ENCODE measurements at places on chromosomes 11 and 22.

- no peak for DNase-seq
Measured at GRCh38 chr11:107282195-107282594, 175.4 kb downstream of the CWF19L2 start.

DNA sequence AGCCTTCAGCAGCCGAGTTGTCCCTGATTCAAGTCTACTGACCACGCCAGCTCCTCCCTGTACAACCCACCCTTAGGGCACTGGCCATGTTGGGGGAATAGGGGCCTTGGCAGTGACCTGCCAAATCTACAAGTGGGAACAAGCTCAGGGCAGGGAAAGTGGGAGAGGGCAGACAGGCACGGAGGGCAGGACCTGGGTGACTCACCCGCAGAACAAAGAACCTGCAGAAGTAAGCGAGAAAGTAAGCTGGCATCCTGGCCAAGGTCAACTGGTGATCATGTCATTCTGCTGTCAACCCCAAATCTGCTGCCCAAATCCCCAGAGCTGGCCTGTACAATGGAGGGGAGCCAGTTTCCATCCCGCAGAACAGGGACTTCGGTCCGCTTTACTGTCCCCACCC is 7.9 kb upstream of the SCGB1A1 start:
- DNase-seq: no peak

- no peak for DNase-seq
Measured at GRCh38 chr11:46778416-46778815, 59.4 kb downstream of the F2 start.

DNA sequence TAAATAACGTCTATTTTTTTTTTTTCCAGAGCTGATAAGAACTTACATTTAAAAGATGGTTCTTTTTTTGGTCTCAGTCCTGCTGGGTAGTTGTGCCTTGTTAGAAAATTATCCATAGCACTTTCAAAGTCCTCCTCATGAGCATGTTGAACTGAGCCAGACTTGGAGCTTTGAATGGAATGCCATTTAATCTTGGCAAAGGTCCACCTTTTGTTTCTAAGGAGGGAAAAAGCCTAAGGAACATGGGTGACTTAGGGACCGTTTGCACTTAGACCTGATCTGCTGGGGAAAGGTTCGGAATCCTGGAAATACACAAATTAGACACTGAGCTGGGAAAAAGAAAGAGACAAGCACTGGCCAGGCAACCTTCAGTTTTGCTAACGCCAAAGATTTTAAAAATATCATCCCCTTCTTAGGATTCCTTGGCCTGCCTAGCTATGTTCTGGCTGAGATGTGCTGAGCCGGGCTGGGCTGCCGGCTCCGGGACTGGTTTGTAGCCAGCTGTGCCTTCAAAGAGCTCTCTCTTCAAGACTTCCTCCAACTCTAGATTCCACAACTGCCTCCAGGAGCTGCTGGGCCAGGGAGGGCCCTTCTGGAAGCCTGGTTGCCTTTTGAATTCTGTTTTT is 67.4 kb downstream of the ENDOD1 start:
- peak; percentile 62 for DNase-seq

DNA sequence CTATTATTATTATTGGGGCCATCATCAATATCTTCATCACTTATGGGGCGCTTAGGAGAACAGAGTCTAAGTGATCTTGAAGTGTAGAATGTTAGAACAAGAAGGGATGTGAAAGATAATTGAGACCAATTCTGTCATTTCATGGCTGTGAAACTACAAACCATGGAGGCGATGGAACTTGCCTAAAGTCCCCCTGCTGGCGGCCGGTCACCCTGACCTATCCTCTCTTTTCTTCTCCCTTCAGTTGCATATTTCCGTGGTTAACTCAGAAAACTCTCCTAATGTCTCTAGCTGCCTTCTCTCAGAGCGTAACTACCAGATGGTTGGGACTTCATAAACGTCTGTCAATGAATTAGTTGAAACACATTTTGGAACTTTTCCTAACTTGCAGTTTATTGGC is 6.6 kb upstream of the OR4B1 start:
- DNase-seq: no peak

GRCh38 chr22:30878516-30879414 is 89.8 kb downstream of the MORC2 start:
- no peak for DNase-seq

DNA sequence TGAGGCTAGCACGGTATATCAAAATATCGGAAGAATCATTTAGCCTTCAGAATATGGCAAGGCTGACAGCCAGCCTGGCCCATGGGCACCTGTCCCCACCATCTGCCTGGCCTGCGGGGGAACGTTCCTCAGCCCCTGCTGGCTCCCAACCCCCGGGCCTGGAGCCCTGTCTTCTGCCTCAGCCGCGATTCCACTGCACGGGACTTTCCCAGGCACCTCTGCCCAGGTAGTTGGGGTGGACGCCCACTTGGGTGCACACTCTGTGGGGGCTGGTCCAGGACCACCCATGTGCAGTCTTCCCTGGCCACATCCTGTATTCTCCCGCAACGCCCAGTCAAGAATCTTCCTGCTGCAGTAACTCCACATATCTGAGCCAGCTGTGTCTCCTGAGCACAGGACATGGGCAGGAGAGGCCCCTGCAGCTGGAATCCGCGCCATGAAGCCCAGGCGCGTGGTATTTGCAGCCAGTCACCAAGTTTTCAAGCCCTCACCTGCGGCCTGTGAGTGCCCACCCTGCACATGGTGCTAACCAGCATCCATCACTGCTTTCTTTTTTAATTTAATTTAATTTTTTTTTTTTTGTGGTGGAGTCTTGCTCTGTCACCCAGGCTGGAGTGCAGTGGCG is 77.9 kb downstream of the KCNQ1 start:
- peak; percentile 11 for DNase-seq

DNA sequence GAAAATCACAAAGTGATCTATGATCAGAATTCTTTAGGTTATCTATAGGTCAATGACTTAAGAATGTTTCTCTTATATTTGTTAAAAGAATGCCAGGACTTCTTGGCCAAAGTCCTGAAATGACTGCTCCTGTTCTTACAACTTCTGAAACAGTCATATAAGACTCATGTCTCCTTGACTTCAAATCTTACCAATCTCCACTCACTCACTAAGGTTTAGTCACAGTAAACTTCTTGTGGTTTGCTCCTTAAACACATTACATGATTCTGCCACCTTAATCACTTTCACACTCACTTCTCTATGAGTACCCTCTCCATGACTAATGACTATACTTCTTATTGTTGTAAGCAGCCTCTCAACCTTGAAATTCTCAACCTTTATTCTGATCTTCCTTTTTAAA is 648.7 kb upstream of the CCDC179 start:
- no peak for DNase-seq

- no peak for DNase-seq
Measured at GRCh38 chr11:76512851-76513653, 68.2 kb downstream of the EMSY start.

GRCh38 chr11:3958281-3958680 is 102.8 kb downstream of the STIM1 start:
- DNase-seq: peak; percentile 26

DNA sequence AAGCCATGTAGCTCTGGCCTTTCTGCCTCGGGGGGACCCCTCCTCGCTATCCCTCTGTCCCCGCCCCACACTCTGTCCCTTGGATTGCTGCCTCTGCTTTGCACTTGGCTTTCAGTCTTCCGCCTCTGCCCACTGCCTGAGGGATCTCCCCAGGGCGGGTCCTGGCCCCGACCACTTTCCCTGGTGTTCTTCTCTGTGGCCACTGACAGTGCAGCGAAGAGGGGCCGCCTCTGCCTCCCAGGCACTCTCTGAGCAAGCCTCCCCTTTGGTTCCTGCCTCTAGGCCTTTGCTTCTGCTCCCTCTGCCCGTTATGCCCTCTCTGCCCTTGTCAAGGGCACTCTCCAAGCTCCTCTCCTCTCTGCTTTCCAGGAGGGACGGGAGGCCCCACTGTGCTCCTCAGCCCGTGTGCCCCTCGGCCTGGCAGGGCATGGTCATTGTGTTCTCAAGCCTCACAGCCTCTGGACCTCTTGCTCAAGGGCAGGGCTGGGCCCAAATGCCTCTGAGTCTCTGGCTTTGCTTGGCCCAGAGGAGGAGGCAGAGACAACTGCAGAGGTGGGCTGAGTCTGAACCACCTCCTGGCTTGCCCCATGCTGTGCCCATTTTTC is 5.5 kb upstream of the MPPED1 start:
- DNase-seq: no peak

Measured in thyroid gland (tissue), 4 donors.